ENCODE measurements at places on chromosomes 5 and 9.

GRCh38 chr5:149412783-149413476 is 33.8 kb upstream of the IL17B start:
- no peak for DNase-seq

- no peak for DNase-seq
Measured at GRCh38 chr5:39433848-39434247, 9.1 kb upstream of the DAB2 start.

- DNase-seq = no peak
Measured at GRCh38 chr9:33850677-33851076, 33.7 kb downstream of the UBE2R2 start.

DNA sequence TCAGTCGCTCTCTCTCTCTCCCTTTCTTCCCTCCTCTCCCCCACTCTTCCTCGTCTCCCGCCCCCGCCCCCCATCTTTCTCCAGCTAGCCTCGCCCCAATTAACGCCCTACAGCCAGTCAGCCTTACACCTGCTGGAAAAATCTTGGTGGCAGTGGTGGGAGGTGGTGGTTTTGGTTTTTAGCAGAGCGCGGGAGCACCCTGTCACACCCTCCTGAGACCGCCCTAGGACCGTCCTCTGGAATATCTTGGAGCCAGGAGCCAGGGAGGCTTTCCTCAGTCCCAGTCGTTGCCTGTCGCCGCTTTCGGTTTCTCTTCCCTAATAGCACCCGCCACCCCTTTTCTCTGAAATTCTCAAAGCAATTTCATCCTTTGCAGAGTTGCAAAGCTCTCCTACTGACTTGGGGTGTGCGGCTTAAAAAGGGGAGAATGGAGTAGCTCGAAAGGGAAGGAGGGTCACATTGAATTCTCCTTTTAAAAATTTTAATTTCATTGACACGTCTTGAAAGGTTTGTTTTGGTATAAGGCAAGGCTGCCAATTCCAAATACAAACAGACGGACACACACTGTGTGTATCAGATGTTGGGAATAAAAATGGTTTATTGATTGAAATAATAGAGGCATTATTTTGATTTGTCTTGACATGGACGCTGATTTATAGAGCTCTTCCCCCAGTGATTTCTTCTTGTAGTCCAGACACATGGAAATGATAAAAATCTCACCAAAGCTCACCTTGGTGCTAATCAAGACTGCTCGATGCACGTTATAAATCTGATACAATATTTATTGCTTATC is 301.3 kb downstream of the PARP8 start:
- no peak for DNase-seq

DNA sequence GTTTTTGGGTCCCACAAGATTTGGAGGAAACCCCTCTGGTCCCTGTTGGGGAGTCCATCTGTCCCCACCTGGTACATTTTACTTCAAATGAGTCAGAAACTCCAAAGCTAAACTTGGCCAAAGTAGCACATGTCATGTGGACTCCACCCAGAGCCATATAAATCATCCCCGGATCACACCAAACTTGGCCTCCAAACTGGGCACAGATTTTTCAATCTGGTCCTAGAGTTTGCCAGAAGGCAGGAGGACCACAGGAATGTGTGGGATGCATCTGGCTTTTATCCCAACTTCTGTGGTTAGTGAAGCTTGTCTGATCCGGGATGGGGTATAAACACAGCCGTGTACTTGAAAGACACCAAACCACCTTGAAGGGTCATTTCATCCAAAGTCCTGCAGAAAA is 66.3 kb downstream of the MAT2B start:
- no peak for DNase-seq

- no peak for DNase-seq
Measured at GRCh38 chr5:17118631-17119030, 98.8 kb upstream of the BASP1 start.

GRCh38 chr9:28053096-28053777 is 480.0 kb upstream of the C9orf72 start:
- DNase-seq = no peak

DNA sequence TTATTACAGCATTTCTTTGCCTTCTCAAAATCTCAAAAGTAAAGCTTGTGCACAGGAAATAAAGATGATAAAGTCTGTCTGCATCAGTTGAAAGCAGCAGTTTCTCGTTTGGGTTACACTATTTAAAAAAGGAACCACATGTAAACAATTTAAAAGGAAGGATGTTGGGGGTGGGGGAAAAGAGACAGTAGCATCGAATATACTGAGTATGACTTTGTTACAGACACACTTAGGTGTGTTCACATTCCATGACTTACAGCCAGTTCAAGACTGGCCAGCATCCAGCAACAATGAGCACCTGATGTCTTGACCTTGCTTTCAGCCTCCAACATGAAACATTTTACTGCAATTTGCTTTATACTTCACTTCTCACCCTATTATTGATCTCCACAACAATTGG is 8.7 kb downstream of the GAPT start:
- DNase-seq = no peak

DNA sequence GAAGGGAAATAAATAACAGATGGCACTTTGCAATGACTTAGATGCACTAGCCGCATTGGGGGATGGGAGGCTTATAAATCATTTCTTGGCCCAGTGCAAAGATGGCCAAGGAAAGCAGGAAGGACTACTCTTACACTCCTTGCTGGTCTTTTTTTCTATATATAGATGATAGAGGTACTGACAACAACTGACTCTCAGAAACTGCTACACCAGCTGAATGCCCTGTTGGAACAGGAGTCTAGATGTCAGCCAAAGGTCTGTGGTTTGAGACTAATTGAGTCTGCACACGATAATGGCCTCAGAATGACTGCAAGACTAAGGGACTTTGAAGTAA is 1.7 kb downstream of the CCNG1 start:
- DNase-seq = no peak

GRCh38 chr5:158952248-158952545 is 147.5 kb downstream of the EBF1 start:
- DNase-seq = no peak

DNA sequence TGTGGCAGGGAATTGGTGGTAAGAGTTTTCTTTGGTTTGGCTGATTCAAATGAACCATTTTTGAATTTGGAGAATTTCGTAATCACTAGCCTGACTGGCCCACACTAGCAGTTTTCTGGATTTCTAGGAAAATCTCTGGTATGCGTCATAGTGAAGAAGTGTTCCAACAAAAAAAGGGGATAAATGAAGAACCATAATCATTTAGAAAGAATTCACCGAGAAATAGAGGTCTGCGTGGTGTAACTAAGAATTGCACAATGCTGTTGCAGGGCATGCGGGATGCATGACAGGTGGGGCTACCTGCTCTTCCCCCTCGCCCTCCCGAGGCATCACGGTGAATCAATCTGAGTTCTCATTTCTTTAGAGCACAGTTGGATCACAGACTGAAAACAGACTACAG is 232.3 kb upstream of the PAPPA start:
- DNase-seq = no peak

GRCh38 chr9:127358023-127358535 is 38.9 kb upstream of the SLC2A8 start:
- no peak for DNase-seq

- DNase-seq = no peak
Measured at GRCh38 chr9:123550797-123551196, 194.8 kb downstream of the CRB2 start.

DNA sequence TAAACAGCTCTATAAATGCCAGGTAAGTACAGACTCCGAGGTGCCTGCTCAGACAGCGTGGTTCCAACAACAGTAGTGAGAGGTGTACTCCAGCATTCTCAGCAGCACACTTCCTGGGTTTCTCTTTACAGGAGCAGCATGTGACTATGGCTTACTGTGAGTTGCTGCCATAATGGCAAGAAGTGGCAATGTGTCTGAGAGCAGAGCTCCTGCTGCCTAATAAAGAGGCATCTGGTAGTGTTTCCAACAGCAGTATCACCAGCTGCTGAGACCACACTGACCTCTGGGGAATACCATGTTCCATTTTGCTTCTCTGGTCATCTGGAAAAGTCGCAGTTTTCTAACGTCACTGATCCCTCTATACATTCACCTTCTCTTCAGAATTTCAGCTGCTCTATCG is 398.2 kb downstream of the SLCO4C1 start:
- no peak for DNase-seq

DNA sequence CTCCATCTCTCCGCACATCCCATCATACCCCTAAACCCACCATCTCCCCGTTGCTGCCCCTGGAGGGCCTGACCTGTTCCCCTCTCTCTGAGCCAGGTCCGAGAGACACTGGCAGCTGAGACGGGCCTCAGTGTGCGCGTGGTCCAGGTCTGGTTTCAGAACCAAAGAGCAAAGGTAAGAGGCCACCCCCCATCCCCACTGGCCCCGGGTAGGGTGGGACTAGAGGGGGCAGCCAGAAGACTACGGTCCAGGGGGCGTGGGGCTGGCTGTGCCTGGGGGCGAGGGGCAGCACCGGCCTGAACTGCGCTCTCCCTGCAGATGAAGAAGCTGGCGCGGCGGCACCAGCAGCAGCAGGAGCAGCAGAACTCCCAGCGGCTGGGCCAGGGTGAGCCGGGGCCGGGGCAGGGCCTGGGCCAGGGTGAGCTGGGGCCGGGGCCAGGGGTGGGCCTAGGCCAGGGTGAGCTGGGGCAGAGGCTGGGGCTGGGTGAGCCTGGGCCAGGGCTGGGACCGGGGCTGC is 79.8 kb downstream of the LMX1B start:
- no peak for DNase-seq

- no peak for DNase-seq
Measured at GRCh38 chr5:150123542-150123941, 32.1 kb downstream of the PDGFRB start.

GRCh38 chr5:80854583-80854982 is 105.6 kb upstream of the RASGRF2 start:
- no peak for DNase-seq

DNA sequence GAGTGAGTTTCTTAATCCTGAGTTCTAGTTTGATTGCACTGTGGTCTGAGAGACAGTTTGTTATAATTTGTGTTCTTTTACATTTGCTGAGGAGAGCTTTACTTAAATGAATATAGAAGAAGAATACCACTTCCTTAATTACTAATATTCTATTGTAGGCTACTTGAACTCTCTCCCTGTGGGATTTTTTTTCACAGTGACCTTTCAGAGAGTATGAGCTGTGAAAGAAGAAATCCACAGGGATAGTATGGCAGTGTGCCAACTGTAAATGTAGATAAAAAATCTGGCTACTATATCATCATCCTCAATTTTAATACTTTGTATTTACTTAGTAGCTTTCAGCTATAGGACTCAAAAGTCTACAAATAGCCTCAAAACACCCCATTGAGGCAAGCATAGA is 67.3 kb downstream of the COMMD10 start:
- DNase-seq = no peak

GRCh38 chr5:88251048-88251711 is 17.5 kb downstream of the TMEM161B start:
- DNase-seq = no peak

DNA sequence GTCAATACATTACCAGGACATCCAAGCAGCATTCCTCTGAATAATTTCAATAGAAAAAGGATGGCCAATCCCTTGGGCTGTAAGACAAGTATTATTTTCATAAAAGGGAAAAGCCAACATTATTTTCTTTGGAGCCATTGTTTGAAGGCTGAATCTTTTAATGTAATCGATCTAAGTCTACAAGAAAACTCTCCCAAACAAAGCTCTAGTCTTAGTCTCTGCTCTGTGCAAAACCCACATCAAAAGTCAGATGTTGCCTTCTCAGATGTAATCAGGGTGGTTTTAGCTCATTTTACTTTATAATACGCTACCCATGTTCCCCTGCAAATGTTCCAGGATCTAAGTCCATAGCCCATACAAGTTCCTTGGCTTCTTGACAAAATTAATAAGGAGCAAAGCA is 325.6 kb downstream of the TRPM3 start:
- DNase-seq = no peak

DNA sequence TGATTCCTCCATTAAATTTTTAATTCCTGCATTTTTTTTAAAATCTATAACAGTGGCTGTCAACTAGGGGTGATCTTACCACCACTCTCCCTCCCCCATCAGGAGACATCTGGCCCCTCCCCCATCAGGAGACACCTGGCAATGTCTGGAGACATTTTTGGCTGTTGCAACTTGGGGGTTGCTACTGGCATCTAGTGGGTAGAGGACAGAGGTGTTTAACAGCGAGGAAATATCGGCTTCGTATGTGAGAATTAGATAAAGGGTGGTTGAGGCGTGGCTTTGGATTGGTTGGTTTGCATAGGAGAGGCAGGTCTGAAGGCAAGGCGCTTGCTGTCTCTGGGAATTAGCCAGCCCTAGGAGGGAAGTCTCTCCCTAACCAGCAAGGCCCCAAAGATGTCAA is 10.5 kb downstream of the CDHR2 start:
- no peak for DNase-seq

GRCh38 chr9:121876658-121877271 is 216.3 kb downstream of the TTLL11 start:
- no peak for DNase-seq

DNA sequence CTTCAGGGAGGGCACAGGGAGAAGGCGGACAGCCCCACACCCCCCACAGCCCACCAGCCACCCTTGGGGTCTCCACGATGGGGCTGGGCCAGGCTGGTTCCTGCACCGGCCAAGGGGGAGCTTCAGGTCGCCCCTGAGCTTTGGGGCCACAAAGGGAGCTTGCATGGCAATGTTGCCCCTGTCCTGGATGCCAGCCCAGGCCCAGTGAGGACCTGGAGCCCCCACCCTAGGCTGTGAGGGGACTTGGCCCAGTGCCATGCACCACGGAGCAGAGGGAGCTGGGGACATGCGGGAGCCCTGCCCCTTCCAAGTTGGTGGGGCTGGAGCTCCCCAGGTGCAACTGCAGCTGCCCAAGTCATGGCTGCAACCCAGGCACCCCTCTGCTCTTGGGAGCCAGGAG is 18.4 kb downstream of the TMEM38B start:
- DNase-seq = no peak

DNA sequence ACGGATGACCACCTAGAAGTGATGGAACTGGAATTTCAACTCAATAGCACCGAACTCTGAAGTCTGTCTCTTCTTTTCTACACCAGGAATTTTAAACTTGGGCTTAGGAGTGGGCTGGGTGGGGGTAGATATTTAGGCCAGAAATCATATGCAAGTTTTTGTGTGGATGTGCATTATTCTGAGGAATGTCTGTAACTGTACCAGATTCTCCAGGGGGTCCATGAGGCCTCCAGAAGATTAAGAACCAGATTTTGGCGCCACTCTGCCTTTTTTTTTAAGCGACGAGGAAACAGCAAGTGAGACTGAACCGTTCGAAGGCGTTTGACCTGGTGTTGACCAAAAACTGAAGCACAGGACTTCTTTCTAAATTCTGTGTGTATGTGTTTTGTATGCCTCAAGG is 88.8 kb upstream of the TTC23L start:
- no peak for DNase-seq

GRCh38 chr5:158203261-158203660 is 344.3 kb upstream of the CLINT1 start:
- DNase-seq = no peak

GRCh38 chr9:9410736-9411135 is 1202.1 kb downstream of the PTPRD start:
- no peak for DNase-seq

- no peak for DNase-seq
Measured at GRCh38 chr9:113580041-113580953, 116.8 kb downstream of the RGS3 start.

Data from GM12891 (cell line).